ENCODE measurements at places on chromosomes 11 and 22. TPM values are rescaled to one million over a fixed set of nuclear protein-coding genes. Genes with fewer than 3 reads are reported as not detected.
A peak's percentile ranks its signal among the peaks of the same experiment; 100 is the strongest.

Gene HBG1
- not detected for total RNA-seq

Gene IFITM10
- total RNA-seq = 19.8 TPM

Gene SYT7
- total RNA-seq = 2.5 TPM

Gene PIH1D2
- total RNA-seq = 7.2 TPM

Gene TBC1D10A
- 63.9 TPM for total RNA-seq

Gene KDM4E
- total RNA-seq = not detected

Gene MMP10
- total RNA-seq = not detected

Gene NEFH
- total RNA-seq = not detected

Gene FXYD6
- total RNA-seq = 29.4 TPM

Gene CHADL
- 27.5 TPM for total RNA-seq

Gene TRIM49D1
- not detected for total RNA-seq

Gene DDIAS
- 1.8 TPM for total RNA-seq

Gene CD3E
- total RNA-seq = 3.6 TPM

- no peak overlapping the region for H3K27ac ChIP-seq
- no peaks in the 10 kb centered on the region for H3K27me3 ChIP-seq
- H3K36me3 ChIP-seq = no peaks in the 10 kb centered on the region
- peaks cover 39% of the 10 kb centered on the region for H3K4me1 ChIP-seq
Observed at GRCh38 chr11:19921976-19922688, 209.5 kb downstream of the NAV2 start.

DNA sequence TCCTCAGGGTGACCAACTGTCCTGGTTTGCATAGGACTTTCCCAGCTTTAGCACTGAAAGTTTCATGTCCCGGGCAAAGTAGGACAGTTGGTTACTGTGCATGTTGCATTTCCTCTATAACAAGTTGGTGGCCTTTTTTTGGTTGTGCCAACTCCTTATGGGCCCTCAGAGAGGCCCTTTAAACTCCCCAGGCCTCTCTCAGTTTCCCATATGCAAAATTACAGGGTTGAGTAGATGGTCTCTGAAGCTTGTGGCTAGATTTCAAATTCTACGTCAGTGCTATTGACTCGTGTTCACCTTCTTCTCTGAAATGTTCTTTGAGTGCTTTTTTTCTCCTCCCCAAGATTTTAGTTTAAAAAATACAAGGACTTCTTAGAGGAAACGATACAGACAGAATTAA lies 92.5 kb downstream of the MYO18B start:
- H3K4me3 ChIP-seq = no peak overlapping the region
- no peak overlapping the region for H3K27ac ChIP-seq
- no peak for DNase-seq
- H3K36me3 ChIP-seq = no peaks in the 10 kb centered on the region
- no peaks in the 10 kb centered on the region for H3K27me3 ChIP-seq

- no peaks in the 10 kb centered on the region for H3K36me3 ChIP-seq
- no peaks in the 10 kb centered on the region for H3K27me3 ChIP-seq
- no peak for DNase-seq
- H3K4me1 ChIP-seq = no peaks in the 10 kb centered on the region
- no peak overlapping the region for H3K4me3 ChIP-seq
Observed at GRCh38 chr11:95140397-95141033, 50.9 kb downstream of the ENDOD1 start.

DNA sequence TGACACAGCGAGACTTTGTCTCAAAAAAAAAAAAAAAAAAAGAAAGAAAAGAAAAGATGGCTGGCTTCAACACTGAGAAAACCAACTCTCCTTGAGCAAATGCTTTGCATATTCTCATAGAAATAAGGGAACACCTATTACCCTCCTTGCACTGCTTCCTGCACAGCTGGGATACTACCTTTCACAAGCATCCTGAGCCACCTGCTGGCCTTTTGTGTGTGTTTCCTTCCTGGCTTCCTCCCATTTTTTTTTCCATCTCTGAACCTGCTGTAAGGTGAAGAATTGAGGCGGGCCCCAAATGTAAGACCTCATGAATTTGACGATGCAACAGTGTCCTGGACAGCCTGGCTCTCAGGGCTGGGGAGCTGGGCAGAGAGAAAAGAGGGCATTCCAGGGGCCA lies 1.9 kb upstream of the RFPL3 start:
- no peaks in the 10 kb centered on the region for H3K36me3 ChIP-seq
- no peaks in the 10 kb centered on the region for H3K4me1 ChIP-seq
- DNase-seq = no peak
- no peak overlapping the region for H3K27ac ChIP-seq

DNA sequence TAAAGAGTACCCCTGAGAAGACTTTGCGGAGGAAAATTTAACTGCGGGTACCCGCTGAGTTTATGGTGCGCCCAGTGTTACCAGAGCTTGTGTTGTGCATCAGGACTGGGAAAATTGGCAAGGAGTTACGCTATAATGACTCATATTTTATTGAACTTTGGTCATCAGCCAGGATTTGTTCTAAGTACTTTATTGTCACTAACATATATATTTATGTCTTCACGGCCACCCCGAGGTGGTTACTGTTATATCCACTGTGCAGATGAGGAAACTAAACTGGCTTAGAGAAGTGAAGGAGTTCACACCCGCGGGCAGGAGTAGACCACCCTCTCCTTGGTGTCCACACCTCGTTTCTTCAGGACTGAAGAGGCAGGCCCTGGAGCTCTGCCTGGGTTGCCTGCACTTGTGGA lies 667 bp downstream of the ACCS start:
- H3K4me3 ChIP-seq = peak overlapping the region; percentile 71
- H3K4me1 ChIP-seq = no peaks in the 10 kb centered on the region
- no peaks in the 10 kb centered on the region for H3K27me3 ChIP-seq
- H3K36me3 ChIP-seq = no peaks in the 10 kb centered on the region
- H3K27ac ChIP-seq = peak overlapping the region; percentile 91
- DNase-seq = no peak

- no peaks in the 10 kb centered on the region for H3K36me3 ChIP-seq
- no peaks in the 10 kb centered on the region for H3K4me1 ChIP-seq
- H3K27me3 ChIP-seq = no peaks in the 10 kb centered on the region
- no peak overlapping the region for H3K4me3 ChIP-seq
Observed at GRCh38 chr11:82771781-82772180, 38.1 kb upstream of the FAM181B start.

DNA sequence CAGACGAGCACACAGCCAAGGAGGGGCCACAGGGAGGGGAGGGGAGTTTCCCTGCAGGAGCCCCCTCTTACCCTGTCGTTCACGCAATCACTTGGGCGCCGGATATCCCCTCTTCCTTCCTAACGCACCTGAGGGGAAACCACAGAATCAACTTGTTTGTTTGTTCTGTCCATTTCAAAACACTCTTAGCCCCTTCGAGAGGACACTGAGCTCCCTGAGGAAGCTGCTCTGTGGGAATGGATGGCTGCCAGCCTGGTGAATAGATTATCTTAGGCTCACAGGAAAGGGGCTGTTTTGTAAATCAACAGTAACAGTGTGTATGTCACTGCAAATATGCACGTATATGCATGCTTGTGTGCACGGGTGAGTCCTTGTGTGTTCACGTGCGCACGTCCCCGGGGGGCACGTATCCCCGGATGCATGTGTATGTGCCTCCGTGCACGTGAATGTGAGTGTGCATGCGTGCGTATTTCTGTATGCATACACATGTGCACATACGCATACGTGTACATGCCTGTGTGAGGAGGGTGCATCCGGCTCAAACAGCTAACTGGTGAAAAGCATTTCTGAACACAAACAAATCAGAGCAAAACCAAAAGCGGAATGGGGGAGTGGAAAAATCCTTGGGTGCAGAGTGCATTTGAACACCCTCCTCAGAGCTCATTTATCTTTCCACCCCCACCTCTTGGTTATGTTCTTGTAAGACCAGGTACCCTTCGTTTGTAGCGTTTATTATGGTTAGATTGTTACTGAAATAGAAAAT lies 7.2 kb downstream of the ARSA start:
- H3K36me3 ChIP-seq = no peaks in the 10 kb centered on the region
- H3K27ac ChIP-seq = no peak overlapping the region
- no peaks in the 10 kb centered on the region for H3K27me3 ChIP-seq
- peaks cover 13% of the 10 kb centered on the region for H3K4me1 ChIP-seq
- no peak for DNase-seq

DNA sequence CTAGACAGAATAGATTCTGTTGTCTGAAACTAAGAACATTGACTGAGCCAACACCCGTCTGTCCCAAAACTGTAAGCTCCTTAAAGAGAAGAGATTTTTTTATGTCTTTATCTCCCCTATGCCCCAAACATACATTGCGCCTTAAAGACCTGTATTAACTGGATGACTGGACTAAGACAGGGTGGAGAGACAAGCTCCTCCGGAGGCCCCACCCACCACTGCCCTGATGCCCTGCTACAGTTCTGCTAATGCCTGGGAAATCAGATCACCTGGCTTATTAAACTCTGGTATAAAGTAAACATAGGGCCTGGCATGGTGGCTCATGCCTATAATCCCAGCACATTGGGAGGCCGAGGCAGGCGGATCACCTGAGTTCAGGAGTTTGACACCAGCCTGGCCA lies 203.7 kb downstream of the TENM4 start:
- no peaks in the 10 kb centered on the region for H3K4me1 ChIP-seq
- H3K27ac ChIP-seq = no peak overlapping the region
- DNase-seq = no peak
- H3K27me3 ChIP-seq = no peaks in the 10 kb centered on the region
- no peak overlapping the region for H3K4me3 ChIP-seq
- H3K36me3 ChIP-seq = no peaks in the 10 kb centered on the region

DNA sequence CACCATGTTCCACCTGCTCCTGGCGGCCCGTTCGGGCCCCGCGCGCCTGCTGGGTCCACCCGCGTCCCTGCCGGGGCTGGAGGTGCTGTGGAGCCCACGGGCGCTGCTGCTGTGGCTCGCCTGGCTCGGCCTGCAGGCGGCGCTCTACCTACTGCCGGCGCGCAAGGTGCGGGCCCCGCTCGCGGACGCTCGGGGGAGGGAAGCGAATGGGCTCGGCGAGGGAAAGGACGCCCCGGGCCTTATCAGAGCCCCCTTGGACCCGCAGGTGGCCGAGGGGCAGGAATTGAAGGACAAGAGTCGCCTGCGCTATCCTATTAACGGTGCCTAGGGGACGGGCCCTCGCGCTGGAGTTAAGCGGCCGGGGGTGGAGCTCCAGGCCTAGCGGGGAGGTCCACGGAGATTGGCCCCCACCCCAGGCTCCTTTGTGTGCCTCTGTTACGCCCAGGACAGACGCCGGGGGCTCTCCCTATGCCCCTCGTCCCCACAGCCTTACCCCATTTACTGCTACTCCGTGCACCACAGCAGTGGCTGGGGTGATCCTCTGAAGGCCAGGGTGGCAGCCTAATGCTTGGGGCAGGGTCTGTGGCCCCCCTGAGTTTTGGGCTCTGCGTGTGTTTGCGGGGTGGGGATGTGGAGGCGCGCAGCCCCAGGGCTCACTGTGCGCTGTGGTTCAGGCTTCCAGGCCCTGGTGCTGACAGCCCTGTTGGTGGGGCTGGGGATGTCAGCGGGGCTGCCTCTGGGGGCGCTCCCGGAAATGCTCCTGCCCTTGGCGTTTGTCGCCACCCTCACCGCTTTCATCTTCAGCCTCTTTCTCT lies 1.1 kb downstream of the TM7SF2 start:
- no peaks in the 10 kb centered on the region for H3K27me3 ChIP-seq
- H3K36me3 ChIP-seq = no peaks in the 10 kb centered on the region
- peaks cover 28% of the 10 kb centered on the region for H3K4me1 ChIP-seq
- peak overlapping the region; percentile 43 for H3K4me3 ChIP-seq

GRCh38 chr11:26721948-26722475 lies at the start of gene SLC5A12:
Gene SLC5A12, minus strand, starts transcription at chr11:26722060. Its CDS starts 346 bp downstream, at chr11:26721714.
- no peak for DNase-seq
- H3K4me3 ChIP-seq = no peak within 1 kb of the TSS
- no peaks in the 10 kb centered on the region for H3K4me1 ChIP-seq
- H3K36me3 ChIP-seq = no peaks in the 10 kb centered on the region
- no peaks in the 10 kb centered on the region for H3K27me3 ChIP-seq
- H3K27ac ChIP-seq = no peak within 1 kb of the TSS

DNA sequence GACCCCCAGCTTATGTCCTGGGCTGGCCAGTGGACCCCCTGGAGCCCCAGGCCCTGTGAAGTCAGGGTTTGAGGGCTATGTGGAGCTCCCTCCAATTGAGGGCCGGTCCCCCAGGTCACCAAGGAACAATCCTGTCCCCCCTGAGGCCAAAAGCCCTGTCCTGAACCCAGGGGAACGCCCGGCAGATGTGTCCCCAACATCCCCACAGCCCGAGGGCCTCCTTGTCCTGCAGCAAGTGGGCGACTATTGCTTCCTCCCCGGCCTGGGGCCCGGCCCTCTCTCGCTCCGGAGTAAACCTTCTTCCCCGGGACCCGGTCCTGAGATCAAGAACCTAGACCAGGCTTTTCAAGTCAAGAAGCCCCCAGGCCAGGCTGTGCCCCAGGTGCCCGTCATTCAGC lies 24.6 kb downstream of the CSF2RB start:
- no peaks in the 10 kb centered on the region for H3K4me1 ChIP-seq
- no peak overlapping the region for H3K27ac ChIP-seq
- no peak overlapping the region for H3K4me3 ChIP-seq
- H3K36me3 ChIP-seq = no peaks in the 10 kb centered on the region
- no peak for DNase-seq

- H3K27ac ChIP-seq = peak overlapping the region; percentile 72
- no peaks in the 10 kb centered on the region for H3K27me3 ChIP-seq
- peak; percentile 71 for DNase-seq
- no peak overlapping the region for H3K4me3 ChIP-seq
- H3K36me3 ChIP-seq = peaks cover 47% of the 10 kb centered on the region
- peaks cover 42% of the 10 kb centered on the region for H3K4me1 ChIP-seq
Observed at GRCh38 chr11:61472282-61472681, 36.3 kb upstream of the LRRC10B start.

GRCh38 chr22:17120281-17120680 lies 879 bp downstream of the TMEM121B start:
- DNase-seq = no peak
- no peaks in the 10 kb centered on the region for H3K36me3 ChIP-seq
- H3K4me3 ChIP-seq = peak overlapping the region; percentile 26
- H3K4me1 ChIP-seq = peaks cover 9% of the 10 kb centered on the region
- no peak overlapping the region for H3K27ac ChIP-seq
- no peaks in the 10 kb centered on the region for H3K27me3 ChIP-seq

GRCh38 chr11:69950120-69950519 lies 128.0 kb upstream of the ANO1 start:
- no peak overlapping the region for H3K4me3 ChIP-seq
- DNase-seq = no peak
- no peaks in the 10 kb centered on the region for H3K27me3 ChIP-seq
- no peak overlapping the region for H3K27ac ChIP-seq
- no peaks in the 10 kb centered on the region for H3K36me3 ChIP-seq

GRCh38 chr11:61880454-61880853 lies 10.9 kb downstream of the FADS3 start:
- no peak overlapping the region for H3K27ac ChIP-seq
- no peaks in the 10 kb centered on the region for H3K27me3 ChIP-seq
- DNase-seq = no peak
- H3K36me3 ChIP-seq = no peaks in the 10 kb centered on the region

- DNase-seq = no peak
- H3K27ac ChIP-seq = peak overlapping the region; percentile 100
- H3K4me3 ChIP-seq = peak overlapping the region; percentile 88
- peaks cover 62% of the 10 kb centered on the region for H3K4me1 ChIP-seq
- H3K27me3 ChIP-seq = no peaks in the 10 kb centered on the region
- peaks cover 12% of the 10 kb centered on the region for H3K36me3 ChIP-seq
Observed at GRCh38 chr11:61968758-61969390, 1.4 kb upstream of the FTH1 start.

- H3K27me3 ChIP-seq = no peaks in the 10 kb centered on the region
- H3K4me3 ChIP-seq = no peak overlapping the region
- peaks cover 22% of the 10 kb centered on the region for H3K4me1 ChIP-seq
- no peak overlapping the region for H3K27ac ChIP-seq
Observed at GRCh38 chr11:27509908-27510307, 3.3 kb upstream of the LIN7C start.

GRCh38 chr22:19056951-19057401 lies 65.2 kb downstream of the DGCR2 start:
- peaks cover 95% of the 10 kb centered on the region for H3K36me3 ChIP-seq
- DNase-seq = no peak
- H3K4me3 ChIP-seq = no peak overlapping the region
- H3K4me1 ChIP-seq = no peaks in the 10 kb centered on the region

Data from tibial nerve (tissue), 4 donors.